ENCODE measurements at places on chromosomes 12 and 14. TPM values are rescaled to one million over a fixed set of nuclear protein-coding genes. Genes with fewer than 3 reads are reported as not detected.

Gene DTX1
- total RNA-seq: 5.2 TPM

Gene EML5
- total RNA-seq: 0.71 TPM

- no peak overlapping the region for H3K27ac ChIP-seq
- no peaks in the 10 kb centered on the region for H3K36me3 ChIP-seq
- H3K4me1 ChIP-seq: peaks cover 8% of the 10 kb centered on the region
- H3K4me3 ChIP-seq: no peak overlapping the region
These were observed 6.1 kb downstream of the ANO4 start for GRCh38 chr12:100800723-100801122.

Gene GPR84
- not detected for total RNA-seq

Gene BICDL1
- 2.5 TPM for total RNA-seq

DNA sequence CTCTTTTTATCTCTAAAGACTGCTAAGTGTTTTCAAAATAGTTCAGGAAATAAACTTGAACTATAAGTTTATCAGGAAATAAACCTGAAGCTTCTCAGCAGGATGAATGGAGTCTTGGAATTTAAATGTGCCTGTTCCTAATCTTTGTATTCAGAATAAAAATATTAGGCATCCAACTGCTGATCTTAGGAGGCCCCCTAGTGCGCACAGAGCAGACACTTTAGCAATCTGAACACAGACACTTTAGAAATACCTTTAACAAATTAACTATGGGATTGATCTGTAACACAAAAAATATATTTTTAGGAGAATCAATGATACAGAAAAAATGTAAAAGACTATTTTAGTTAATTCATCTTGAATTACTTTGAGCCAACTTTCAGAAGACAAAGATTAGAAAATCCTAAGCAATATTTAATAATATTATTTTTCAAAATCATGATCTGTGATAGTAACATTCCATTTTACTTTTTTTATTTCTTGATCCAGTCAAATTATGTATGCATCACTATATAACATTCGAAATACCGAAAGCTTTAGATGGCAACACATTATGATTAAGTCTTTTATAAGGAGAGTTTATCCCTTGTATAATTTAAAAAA, 80.9 kb downstream of the SLC41A2 start:
- DNase-seq: peak; percentile 20
- no peaks in the 10 kb centered on the region for H3K4me1 ChIP-seq
- H3K4me3 ChIP-seq: no peak overlapping the region
- H3K27me3 ChIP-seq: no peaks in the 10 kb centered on the region
- H3K36me3 ChIP-seq: no peaks in the 10 kb centered on the region

DNA sequence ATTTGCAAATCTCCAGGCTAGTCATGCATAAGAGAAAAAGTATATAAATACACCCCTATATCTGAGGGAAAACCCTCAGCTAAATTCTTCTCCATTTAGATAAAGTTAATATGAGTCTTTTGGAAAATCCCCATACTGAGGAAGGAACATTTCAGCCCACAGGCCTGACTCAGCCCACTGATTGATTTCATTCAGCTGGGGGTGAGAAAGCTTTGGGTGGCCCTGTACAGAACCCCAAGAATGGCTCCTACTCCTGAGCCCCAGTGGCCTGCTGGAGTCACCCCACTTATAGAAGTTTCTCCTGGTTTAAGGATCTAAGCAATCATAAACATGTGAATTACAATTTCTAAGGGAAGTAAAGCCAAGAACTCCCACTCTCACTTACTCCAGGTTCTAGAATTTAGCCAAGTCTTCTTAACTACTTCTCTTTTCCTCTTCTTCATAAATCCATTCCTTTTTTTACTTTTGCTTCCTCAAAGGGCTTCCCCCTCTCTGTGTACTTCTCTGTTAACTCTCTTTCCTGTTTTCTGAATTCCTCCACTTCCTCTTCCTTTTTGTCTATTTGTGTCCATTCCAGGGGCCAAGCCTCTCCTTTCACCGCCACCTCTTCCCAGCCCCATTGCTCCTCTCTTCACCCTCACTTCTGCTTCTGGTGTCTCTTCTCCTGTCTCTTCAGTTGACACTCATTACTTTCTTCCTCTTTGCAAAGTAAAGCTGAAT, 21.0 kb downstream of the RTN1 start:
- no peak overlapping the region for H3K27ac ChIP-seq
- no peaks in the 10 kb centered on the region for H3K36me3 ChIP-seq
- H3K27me3 ChIP-seq: no peaks in the 10 kb centered on the region
- H3K4me1 ChIP-seq: no peaks in the 10 kb centered on the region

- no peaks in the 10 kb centered on the region for H3K27me3 ChIP-seq
- H3K4me3 ChIP-seq: no peak overlapping the region
- H3K4me1 ChIP-seq: no peaks in the 10 kb centered on the region
- H3K27ac ChIP-seq: no peak overlapping the region
- no peak for DNase-seq
These were observed 21.8 kb upstream of the PCNX1 start for GRCh38 chr14:70885343-70886022.

DNA sequence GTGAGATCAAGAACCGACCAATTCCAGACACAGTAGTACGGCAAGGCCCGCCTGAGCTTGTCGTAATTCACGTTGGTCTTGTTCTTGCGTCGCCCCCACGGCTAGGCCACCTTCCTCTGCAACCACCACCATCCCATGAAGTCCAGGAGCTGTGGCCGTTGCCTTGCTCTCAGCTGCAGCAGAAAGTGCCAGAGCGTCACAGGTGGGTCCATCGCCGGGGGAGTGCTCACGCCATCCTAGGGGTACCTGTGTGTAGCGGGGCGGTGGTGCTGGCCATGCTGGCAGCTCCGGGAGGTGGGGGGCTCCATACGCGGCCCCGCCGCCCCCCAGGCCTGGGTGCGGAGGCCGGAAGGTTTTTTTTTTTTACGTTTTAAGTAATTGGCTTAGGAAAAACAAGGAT, 23.1 kb downstream of the TMEM121 start:
- no peaks in the 10 kb centered on the region for H3K4me1 ChIP-seq
- no peak overlapping the region for H3K27ac ChIP-seq
- H3K27me3 ChIP-seq: no peaks in the 10 kb centered on the region

GRCh38 chr12:4050340-4050739, 177.1 kb upstream of the PARP11 start:
- H3K4me3 ChIP-seq: no peak overlapping the region
- no peaks in the 10 kb centered on the region for H3K27me3 ChIP-seq
- DNase-seq: no peak

- peaks cover 36% of the 10 kb centered on the region for H3K4me1 ChIP-seq
- peak overlapping the region; percentile 1 for H3K4me3 ChIP-seq
- no peak for DNase-seq
These were observed 26.8 kb downstream of the KLRK1 start for GRCh38 chr12:10362828-10363657.

DNA sequence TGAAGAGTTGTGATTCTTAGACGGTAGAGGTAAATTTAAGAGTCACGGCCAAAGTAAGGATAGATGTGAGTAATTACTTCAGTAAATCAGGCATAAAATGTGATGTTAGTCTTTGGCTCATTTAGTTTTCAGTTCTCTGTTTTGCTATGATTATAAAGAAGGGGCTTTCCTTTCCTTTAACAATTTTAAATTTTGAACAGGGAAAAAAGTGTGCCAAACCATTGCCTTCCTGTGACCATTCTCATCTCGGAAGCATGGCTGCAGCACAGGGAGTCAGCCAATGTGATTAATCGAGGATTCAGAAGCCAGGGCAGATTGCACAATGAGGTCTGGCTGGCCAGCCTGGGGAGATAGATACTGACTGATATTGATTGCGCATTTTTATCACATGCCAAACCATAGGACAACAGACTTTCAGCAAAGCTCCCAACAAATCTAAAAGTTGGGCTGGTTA, 480.2 kb upstream of the PRICKLE1 start:
- no peak overlapping the region for H3K4me3 ChIP-seq
- peaks cover 45% of the 10 kb centered on the region for H3K4me1 ChIP-seq
- no peaks in the 10 kb centered on the region for H3K36me3 ChIP-seq
- DNase-seq: no peak

DNA sequence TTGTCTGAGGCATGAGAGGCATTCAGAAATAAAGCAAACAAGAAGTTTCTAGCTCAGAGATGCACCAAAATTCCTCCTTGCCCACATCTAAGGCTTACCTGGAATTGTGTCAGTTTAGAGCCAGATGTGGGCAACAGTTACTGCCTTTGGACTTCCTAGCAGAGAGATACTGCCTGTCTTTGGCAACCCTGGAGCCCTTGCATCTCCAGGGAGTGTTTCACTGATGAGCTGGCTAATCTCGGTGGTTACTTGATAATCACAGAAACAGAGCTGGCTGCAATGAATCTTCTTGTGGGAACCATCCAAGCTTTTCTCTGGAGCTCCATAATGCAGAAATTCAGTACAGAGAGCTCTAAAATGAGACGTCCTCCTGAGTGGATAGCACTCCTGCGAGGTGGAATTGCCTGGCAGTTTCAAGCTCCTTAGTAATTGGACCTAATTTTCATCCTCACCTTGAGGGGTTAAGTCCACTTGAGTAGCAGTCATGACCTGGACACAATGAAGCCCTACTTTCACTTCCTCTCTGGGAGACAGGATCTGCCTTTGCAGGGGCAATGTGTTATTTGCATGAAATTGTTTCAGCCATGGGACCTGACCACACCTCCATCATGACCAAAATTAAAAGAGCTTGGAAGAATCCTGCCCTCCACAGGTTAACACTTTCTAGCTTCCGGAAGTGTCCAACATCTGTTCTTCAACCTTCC, 108.8 kb upstream of the ARHGAP5 start:
- peaks cover 9% of the 10 kb centered on the region for H3K4me1 ChIP-seq
- no peak overlapping the region for H3K4me3 ChIP-seq
- no peaks in the 10 kb centered on the region for H3K36me3 ChIP-seq
- no peak overlapping the region for H3K27ac ChIP-seq

DNA sequence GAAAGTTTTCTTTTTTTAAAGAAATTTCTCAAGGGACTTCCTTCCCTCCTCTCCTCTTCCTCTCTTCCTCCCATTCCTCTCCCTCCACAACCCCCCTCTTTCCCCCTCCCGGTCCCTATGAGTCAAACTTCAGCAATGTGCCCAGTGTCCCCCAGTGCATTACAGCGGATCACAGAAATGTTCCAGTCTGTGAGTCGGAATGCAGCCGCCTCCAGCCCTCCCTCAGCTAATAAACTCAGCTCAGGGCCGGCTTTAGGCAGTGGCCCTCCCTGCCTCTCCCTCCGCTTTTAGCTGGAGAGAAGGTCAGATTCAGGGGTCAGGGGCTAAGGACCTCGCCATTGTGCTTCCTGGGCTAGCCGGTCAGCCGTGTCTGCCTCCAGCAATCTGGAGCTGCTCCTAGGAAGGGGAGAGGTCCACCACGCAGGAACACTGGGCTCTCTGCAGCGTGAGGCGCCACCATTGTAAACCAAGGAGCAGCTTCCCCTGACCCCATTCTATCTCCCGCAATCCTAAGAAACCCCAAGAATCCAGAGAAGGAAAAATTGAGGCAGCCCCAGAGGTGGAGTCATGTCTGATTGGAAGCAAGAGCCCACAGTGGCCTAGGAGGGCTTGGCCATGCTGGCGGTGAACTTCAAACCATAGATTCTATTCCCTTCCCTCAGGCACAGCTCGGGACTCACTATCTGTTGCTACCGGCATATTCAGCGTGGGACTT, 1.1 kb upstream of the HDAC7 start:
- H3K27ac ChIP-seq: no peak overlapping the region
- H3K4me3 ChIP-seq: peak overlapping the region; percentile 84
- H3K4me1 ChIP-seq: peaks cover 36% of the 10 kb centered on the region
- H3K27me3 ChIP-seq: peaks cover 22% of the 10 kb centered on the region
- H3K36me3 ChIP-seq: no peaks in the 10 kb centered on the region
